Ovary (tissue), 10 donors: ENCODE measurements at places on chromosomes 5 and 9. TPM values are rescaled to one million over a fixed set of nuclear protein-coding genes. Genes with fewer than 3 reads are reported as not detected.

- H3K36me3 ChIP-seq = no peaks in the 10 kb centered on the region
- no peak for DNase-seq
- no peaks in the 10 kb centered on the region for H3K4me1 ChIP-seq
- no peak overlapping the region for H3K4me3 ChIP-seq
- no peaks in the 10 kb centered on the region for H3K27me3 ChIP-seq
Measured at GRCh38 chr5:27269766-27270165, 231.4 kb upstream of the CDH9 start.

DNA sequence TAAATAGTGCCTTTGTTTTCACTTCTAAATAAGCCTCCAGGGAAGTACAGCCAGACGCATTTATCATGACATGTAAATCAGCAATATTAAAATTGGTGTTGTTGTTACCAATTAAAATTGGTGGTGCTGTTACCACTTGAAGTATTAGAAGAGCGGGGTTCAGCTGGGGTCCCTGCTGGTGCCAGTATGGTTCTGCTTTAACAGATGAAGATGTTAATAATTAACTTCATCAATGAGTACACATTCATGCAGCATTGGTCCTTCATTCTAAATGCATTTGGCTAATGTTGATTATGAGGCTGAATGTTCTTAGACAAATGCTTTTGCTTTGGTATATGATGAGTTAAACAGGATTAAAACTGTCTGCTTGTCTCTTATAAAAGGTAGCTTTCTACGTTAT, 67.6 kb upstream of the TMC1 start:
- no peaks in the 10 kb centered on the region for H3K4me1 ChIP-seq
- H3K36me3 ChIP-seq = no peaks in the 10 kb centered on the region
- no peak overlapping the region for H3K4me3 ChIP-seq

DNA sequence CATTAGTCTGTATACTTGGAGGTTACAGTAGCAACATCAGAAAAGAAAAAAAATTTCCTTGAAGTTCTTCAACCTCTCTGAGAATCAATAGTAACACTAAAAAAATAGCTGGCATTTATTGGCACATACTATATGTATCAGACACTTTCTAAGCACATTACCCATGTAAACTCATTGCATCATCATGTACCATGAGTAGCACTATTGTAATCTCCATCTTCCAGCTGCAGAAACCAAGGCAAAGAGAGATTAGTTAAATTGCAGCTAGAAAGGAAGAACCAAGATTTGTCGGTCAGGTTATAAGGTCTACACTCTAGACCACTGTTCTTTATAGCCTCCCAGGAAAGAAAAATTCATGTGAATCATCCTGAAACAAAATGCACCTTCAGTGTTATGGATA, 31.4 kb upstream of the RAB3C start:
- H3K36me3 ChIP-seq = no peaks in the 10 kb centered on the region
- no peak overlapping the region for H3K27ac ChIP-seq
- DNase-seq = no peak
- no peak overlapping the region for H3K4me3 ChIP-seq
- no peaks in the 10 kb centered on the region for H3K4me1 ChIP-seq
- H3K27me3 ChIP-seq = no peaks in the 10 kb centered on the region

GRCh38 chr5:180294411-180294810, 2.5 kb upstream of the MAPK9 start:
- H3K4me1 ChIP-seq = no peaks in the 10 kb centered on the region
- no peaks in the 10 kb centered on the region for H3K27me3 ChIP-seq
- DNase-seq = no peak

DNA sequence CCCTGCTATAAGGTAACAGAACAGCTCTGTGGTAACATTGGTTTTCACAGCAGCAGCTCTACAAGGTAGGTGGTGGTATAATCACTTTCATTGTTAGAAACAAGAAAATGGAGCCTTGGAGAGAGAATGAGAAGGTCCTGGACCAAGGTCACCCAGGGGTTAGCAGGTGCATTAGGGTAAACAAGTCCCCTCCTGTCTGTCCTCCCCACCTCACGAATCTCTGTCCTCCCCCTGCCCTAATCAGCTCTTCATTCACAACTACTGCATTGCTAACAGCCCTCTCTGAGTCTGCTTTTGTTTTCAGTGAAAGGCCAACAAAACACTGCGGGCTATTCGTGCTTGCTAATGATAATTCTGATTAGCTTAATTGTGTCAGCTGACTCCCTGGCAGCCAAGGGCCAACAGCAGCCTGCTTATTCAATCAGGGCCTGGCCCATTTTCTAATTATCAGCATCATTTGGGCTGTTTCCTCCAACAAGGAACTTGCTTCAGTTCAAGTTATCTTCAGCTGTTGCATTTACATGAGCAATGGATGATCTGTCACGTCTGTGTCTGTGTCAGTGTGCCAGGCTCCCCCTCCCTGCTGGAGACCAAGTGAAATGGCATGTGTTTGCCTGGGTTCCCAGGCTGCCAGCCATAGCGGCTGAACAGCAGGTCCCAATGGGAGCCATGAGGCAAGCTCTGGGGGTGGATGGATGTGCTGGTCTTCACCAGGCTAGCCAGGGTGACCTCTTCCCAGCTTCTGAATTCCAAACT, 56.7 kb upstream of the EQTN start:
- no peak overlapping the region for H3K4me3 ChIP-seq
- H3K4me1 ChIP-seq = peaks cover 20% of the 10 kb centered on the region
- H3K27me3 ChIP-seq = no peaks in the 10 kb centered on the region
- no peak for DNase-seq

GRCh38 chr9:73065439-73065838, 86.2 kb upstream of the ANXA1 start:
- H3K27me3 ChIP-seq = no peaks in the 10 kb centered on the region
- DNase-seq = no peak
- no peak overlapping the region for H3K4me3 ChIP-seq
- no peaks in the 10 kb centered on the region for H3K36me3 ChIP-seq
- no peak overlapping the region for H3K27ac ChIP-seq

- H3K4me3 ChIP-seq = no peak overlapping the region
- H3K27ac ChIP-seq = no peak overlapping the region
- no peaks in the 10 kb centered on the region for H3K36me3 ChIP-seq
- no peak for DNase-seq
- H3K4me1 ChIP-seq = no peaks in the 10 kb centered on the region
- H3K27me3 ChIP-seq = no peaks in the 10 kb centered on the region
Measured at GRCh38 chr5:61263561-61264272, 68.3 kb upstream of the ZSWIM6 start.

- no peaks in the 10 kb centered on the region for H3K4me1 ChIP-seq
- DNase-seq = peak; percentile 31
- no peak overlapping the region for H3K4me3 ChIP-seq
Measured at GRCh38 chr5:3392306-3392939, 203.2 kb upstream of the IRX1 start.

- DNase-seq = no peak
- no peak overlapping the region for H3K27ac ChIP-seq
- no peaks in the 10 kb centered on the region for H3K4me1 ChIP-seq
- H3K36me3 ChIP-seq = no peaks in the 10 kb centered on the region
- no peak overlapping the region for H3K4me3 ChIP-seq
Measured at GRCh38 chr9:135522137-135522877, 1.1 kb downstream of the LCN1 start.

DNA sequence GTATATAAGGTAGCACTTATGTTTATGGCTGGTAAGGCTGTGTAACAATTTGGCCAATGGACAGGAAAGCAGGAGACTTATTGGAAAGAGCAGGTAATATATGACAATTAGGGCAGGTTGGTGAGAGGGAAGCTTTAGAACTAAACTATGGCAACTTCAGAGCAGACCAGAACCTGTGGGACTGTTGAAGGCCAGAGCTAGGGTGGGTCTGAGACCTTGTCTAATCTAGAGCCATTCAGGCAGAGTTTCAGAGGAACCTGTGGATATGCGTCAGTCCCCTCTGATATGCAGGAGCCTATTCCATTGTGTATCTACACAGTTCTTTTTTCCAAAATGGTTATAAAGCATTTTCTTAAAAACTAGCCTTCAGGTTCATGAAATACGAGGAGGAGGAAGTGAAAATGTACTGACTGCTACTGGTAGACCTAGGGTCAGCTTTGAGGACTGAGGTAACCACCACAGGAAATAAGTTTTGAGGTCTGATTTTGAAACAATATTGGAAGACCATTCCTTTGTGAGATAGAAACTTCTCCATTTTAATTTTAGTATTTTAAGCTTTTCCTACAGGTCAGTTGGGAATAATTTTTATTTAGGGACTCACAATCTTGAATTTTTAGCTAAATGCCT, 37.6 kb downstream of the ELL2 start:
- no peaks in the 10 kb centered on the region for H3K4me1 ChIP-seq
- no peak overlapping the region for H3K4me3 ChIP-seq
- no peaks in the 10 kb centered on the region for H3K27me3 ChIP-seq
- no peak overlapping the region for H3K27ac ChIP-seq

DNA sequence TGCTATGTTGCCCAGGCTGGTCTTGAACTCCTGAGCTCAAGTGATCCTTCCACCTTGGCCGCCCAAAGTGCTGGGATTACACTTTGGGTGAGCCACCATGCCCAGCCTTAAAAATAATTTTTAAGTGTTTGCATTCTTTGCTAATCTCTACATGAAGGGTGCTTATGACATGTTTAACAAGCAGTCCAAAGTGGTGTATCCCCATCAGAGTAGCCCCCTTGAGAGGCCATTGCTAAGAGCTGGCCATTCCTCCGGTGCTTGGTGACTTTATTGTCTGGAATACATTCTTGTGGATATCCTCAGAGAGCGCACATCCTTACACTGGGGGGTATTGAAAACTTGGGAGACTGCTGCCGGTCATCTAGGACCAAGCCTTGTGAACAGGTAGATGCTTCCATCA, 395.4 kb downstream of the KDM4C start:
- H3K4me3 ChIP-seq = no peak overlapping the region
- no peaks in the 10 kb centered on the region for H3K36me3 ChIP-seq
- H3K27ac ChIP-seq = no peak overlapping the region
- DNase-seq = no peak
- peaks cover 1% of the 10 kb centered on the region for H3K4me1 ChIP-seq

DNA sequence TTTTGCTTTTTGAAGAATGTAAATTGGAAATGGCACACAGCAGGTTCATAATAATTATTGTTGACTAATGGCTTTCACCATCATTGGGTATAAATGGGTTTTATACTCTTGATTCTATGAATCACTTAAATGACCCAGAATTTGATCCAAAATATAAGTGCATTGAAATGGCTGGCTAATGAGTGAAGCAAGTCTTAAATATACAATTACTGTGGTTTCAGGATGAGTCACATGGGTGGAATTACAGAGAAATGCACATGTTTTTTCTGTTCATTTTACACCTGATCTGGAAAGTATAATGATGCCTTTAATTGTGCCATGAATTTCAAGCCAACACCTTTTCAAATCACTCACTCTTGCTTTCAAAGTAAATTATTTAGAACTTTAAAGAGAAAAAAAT, 380.8 kb upstream of the CD180 start:
- H3K4me3 ChIP-seq = no peak overlapping the region
- H3K4me1 ChIP-seq = no peaks in the 10 kb centered on the region
- no peak for DNase-seq
- H3K36me3 ChIP-seq = no peaks in the 10 kb centered on the region

DNA sequence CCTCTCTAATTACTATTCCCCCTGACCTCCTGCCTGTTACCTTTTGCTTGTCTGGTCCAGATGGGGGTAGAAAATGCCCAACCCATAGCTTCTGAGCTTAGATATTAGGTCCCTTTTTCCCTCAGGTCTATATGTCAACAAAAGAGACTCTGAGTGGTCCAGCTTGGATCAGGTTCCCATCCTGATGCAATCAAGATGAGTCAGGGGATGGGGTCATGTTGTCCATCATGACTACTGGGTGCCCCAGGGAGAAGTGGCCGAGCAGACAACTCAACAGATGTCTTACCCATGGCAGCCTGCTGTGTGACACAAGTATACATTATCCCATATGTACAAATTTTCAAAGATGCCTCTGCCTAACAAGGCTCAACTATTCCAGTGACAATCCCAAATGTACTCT, 9.1 kb upstream of the ANKH start:
- no peaks in the 10 kb centered on the region for H3K4me1 ChIP-seq
- H3K27me3 ChIP-seq = no peaks in the 10 kb centered on the region
- H3K36me3 ChIP-seq = no peaks in the 10 kb centered on the region
- no peak overlapping the region for H3K4me3 ChIP-seq
- no peak for DNase-seq

GRCh38 chr5:149820012-149820411, 89.9 kb downstream of the PPARGC1B start:
- H3K27me3 ChIP-seq = no peaks in the 10 kb centered on the region
- H3K4me1 ChIP-seq = peaks cover 14% of the 10 kb centered on the region
- no peak for DNase-seq
- H3K27ac ChIP-seq = no peak overlapping the region

- H3K36me3 ChIP-seq = no peaks in the 10 kb centered on the region
- no peaks in the 10 kb centered on the region for H3K27me3 ChIP-seq
- DNase-seq = no peak
- H3K4me3 ChIP-seq = no peak overlapping the region
Measured at GRCh38 chr9:135581636-135582426, 20.3 kb downstream of the PAEP start.

GRCh38 chr9:109766351-109766750, 13.6 kb upstream of the PALM2AKAP2 start:
- no peaks in the 10 kb centered on the region for H3K4me1 ChIP-seq
- H3K27ac ChIP-seq = no peak overlapping the region

DNA sequence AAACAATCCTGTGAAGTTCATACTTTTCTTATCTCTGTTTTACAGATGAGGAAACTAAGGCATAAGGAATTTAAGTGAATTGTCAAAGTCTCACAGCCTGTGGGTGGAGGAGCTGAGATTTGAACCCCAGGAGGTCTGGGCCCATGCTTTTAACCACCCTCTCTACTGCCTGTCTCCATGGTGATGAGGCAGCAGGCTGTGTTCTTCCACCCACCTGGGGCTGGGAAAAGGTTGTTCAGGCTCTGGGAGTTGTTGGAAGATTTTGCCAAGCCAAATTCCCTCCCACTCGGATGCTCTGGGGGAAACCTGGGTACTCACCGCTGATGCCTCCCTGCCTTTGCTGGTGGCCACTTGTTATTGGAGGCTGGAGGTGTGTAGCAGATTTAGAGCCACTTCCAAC, 18.3 kb upstream of the SYNPO start:
- no peak overlapping the region for H3K4me3 ChIP-seq
- H3K4me1 ChIP-seq = peaks cover 41% of the 10 kb centered on the region
- H3K27me3 ChIP-seq = no peaks in the 10 kb centered on the region
- H3K27ac ChIP-seq = no peak overlapping the region
- DNase-seq = no peak

Gene PRXL2C
- 10.6 TPM for total RNA-seq

Gene SLC6A19
- total RNA-seq = 1.5 TPM

Gene MCIDAS
- not detected for total RNA-seq

Gene FOXD4L5
- 0.07 TPM for total RNA-seq

Gene FBXL7
- total RNA-seq = 37.2 TPM

Gene LSM11
- 6.0 TPM for total RNA-seq

Gene C5orf58
- total RNA-seq = not detected
